Stimulated activated CD8-positive, alpha-beta memory T cell treated with anti-CD3 and anti-CD28 coated beads, Interleukin-7, amount 100 ng/mL, for 48 hours (primary cell): ENCODE measurements at places on chromosomes 2 and 18.

GRCh38 chr2:60486067-60486466 is 67.4 kb downstream of the BCL11A start:
- DNase-seq: no peak

- no peak for DNase-seq
These were observed 172.2 kb upstream of the MYCN start for GRCh38 chr2:15768142-15768541.

DNA sequence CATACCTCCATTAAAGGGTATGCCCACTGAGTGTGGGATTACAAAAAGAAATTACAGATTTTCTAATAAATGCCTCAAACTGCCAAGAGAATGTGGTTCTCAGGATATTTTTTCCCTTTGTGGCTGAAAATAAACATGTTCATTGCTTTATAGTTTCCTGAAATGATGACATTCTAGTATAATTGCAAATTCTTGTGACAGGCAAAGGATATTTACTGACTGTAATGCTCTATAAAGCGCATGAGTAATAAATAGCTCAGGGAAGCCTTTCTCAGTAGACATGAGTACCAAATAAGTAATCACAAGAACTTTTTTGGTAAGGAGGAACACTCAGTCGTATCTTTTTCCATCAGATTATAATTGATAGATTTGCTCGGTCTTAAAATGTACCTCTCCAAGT is 72.3 kb downstream of the FTCDNL1 start:
- no peak for DNase-seq

GRCh38 chr18:3493501-3494244 is 43.7 kb downstream of the TGIF1 start:
- no peak for DNase-seq

- DNase-seq: no peak
These were observed 135.0 kb upstream of the DOK6 start for GRCh38 chr18:69265656-69266055.

DNA sequence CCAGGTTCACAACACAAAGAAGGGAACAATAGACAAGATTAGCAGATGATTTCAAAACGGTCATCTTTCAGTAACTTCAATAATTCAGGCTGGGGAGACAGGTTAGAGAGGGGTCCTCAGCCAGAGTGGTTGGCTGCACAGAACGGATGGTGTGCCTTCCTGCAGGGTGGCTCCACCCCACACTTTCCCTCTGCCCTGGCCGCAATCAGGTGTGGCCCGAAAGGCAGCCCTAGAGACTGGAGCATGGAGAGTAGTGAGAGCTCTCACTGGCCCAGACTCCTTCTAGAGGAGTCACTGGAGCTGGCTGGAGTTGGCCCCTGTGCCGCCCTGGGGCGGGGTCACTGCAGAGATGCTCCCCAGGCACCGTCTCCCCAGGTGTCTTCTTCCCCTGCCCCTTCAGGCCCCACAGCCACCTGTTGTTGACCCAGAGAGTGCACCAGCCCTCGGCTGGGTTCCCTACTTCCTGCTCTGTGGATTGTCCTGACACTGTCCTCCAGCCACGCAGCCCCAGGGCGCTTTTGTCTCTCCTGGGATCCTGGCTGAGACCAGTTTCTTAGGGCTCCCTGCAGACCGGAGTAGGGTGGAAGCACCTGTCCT is 126.8 kb downstream of the PXDN start:
- no peak for DNase-seq

DNA sequence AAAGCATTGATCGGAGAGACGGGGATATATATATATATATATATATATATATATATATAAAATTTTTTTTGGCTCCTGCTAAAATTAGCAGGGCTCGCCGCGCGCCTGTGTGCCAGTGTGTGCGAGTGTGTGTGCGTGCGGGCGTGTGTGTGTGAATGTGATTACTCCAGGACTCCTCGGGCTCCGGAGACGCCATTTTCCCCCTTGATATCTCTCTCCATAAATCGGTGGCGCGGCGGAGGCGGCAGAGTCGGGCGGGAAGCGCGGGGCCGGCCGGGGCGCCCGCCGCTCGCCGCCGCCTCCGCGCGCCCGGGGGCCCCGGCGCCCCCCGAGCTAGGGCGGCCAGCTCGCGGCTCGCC is 795 bp upstream of the SETBP1 start:
- no peak for DNase-seq

DNA sequence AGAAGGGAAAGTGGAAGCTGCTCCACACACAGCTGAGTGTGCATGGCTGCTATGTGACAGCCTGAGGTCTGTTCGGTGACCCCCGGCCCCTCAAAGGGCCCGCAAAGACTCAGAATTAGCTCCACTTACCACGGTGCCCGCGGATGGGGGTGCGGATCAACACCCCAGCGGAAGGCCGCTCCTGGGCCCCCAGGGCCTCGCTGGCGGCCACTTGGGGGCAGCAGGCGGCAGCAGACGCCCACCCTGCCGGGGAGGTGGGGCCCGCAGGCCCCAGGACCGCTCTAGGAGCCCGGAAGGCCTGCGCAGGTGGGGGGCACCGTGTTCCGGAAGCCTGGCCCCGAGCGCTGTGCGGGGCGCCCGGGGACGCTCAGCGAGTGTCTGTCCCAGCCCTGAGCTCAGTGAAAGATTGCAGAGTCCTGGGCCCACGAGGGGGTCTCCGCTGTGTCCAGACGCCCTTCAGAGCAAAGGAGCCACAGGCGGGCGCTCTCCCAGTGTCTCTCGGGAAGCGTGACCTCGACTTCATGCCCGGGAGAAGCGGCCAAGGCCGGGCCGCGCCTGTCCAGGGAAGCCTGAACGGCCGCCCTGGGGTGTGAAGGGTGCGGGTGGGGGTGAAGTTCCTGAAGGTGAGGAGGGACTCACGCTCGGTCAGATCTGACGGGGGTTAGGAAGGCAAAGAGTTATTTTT is 118.7 kb downstream of the VAPA start:
- DNase-seq: peak; percentile 2

- DNase-seq: no peak
These were observed 67.2 kb downstream of the GREB1L start for GRCh38 chr18:21309248-21309647.

GRCh38 chr2:241563981-241564595 is 5.5 kb downstream of the BOK start:
- no peak for DNase-seq

GRCh38 chr2:172101821-172102390 is 794 bp downstream of the DLX2 start:
- no peak for DNase-seq

GRCh38 chr2:56741601-56742102 is 557.9 kb downstream of the CCDC85A start:
- DNase-seq: no peak

DNA sequence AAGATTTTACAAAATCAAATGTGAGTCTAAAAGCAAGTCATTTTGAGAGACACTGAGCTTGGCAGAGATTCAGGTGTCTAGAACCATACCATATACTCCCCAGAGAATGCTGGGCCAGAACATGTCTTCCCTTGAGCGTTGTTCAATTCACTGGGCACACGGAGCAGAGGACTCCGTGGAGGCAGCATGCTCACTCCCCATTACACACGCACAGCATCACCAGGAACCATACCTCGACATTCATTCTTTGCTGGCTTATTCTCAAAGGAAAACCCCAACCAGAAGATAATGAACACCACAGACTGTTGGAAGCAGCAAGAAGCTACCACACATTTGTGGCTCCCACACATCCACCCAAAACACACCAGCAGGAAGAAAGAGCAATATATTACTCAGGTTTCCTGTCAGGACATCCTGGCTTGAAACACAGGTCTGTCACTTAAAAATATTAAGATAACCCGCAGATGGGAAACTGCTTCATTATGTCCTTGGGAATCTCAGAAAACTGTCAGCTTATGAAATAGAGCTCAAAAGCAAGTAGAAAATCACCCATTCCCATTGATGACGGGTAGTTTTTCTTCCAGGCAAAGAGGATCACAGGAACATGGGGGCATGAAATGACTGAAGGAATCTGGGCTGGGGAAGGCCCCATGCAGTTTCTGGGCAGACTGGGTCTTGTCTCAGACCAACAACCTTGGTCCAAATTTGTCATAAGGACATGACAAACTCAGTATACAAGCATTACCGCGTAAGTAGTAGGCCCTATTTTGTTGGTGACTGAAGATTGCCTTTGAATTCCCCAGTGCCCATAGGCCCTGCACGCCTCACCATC is 46.4 kb downstream of the PCBP1 start:
- no peak for DNase-seq

- DNase-seq: no peak
These were observed 34.9 kb downstream of the CAVIN2 start for GRCh38 chr2:191811807-191812602.

GRCh38 chr2:110979471-110980338 is 141.0 kb upstream of the BCL2L11 start:
- no peak for DNase-seq

DNA sequence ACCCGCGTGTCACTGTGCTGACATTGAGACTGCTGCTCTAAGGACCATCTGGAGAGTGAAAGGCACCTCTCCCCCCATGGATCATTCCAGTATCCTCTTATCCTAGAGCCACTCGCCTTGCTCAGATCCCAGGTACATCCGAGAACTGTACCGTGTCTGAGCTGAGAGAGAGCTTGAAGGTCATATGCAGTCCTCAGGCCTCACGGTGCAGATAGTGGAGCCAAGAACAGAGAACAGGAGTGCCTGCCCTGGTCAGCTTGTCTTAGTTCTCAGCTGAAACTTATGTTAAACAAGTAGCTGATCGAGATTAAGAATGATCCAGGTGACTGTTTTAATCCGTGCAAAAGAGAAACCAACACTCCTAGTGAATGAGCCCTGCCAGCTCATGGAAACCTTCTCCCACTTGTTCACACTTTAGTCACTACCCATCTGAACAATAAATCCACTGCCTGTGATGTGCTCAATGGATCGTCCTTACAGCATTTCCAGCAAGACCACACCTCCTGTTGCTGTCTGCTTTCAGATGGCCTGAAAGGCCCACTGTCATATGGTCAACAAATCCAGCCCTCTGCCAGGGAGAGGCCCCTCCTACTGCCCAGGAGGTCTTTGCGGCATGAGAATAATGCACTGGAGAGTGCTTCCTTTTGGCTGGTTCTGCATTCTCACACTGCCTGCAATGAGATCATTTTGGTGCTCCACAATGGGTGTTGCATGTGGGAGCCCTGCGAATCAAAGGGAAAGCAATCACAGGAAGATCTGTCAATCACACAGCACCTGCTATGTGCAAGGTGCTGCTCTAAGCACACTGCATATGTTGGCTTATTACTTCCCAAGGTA is 43.7 kb upstream of the APCDD1 start:
- DNase-seq: no peak

- no peak for DNase-seq
These were observed 1048.8 kb downstream of the DPP10 start for GRCh38 chr2:115491186-115491793.

DNA sequence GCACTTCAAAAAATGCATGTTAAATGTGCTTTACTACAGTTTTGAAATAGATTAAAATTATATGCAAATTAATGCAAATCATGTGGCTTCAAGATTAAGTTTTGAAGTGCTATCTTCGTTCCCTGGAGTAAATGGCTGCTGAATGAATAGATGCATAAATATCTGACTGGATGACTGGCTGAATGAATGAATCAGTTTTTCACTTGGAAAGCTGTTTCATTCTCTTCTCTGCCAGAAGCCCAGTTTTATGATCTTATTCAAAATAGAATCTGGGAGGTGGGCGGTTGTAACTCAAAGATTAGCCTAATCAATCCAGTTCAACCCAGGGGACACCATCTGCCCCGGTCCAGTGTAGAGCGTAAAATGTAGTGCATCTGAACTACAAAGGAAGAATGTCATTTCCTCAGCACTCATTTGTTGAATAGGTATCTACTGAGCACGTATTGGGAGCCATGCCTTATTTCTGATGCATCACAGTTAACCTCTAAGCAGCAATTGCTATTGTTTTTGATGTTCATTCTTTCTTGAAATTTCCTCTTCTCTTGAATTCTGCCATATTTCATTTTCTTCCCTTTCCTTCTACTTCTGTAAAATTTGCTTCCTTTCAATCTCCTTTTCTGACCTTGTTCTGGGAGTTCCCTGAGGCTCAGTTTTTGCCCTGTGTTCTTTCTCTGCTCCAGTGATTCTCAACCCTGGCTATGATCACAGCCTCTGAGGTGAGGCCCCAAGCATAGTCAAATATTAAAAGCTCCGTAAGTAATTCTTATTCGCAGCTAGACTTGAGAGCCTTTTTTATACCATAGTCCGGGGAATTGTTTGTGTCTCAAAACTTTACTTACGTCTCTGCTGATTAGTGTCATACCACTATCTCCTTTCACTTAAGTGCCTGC is 282.7 kb downstream of the PARD3B start:
- no peak for DNase-seq

DNA sequence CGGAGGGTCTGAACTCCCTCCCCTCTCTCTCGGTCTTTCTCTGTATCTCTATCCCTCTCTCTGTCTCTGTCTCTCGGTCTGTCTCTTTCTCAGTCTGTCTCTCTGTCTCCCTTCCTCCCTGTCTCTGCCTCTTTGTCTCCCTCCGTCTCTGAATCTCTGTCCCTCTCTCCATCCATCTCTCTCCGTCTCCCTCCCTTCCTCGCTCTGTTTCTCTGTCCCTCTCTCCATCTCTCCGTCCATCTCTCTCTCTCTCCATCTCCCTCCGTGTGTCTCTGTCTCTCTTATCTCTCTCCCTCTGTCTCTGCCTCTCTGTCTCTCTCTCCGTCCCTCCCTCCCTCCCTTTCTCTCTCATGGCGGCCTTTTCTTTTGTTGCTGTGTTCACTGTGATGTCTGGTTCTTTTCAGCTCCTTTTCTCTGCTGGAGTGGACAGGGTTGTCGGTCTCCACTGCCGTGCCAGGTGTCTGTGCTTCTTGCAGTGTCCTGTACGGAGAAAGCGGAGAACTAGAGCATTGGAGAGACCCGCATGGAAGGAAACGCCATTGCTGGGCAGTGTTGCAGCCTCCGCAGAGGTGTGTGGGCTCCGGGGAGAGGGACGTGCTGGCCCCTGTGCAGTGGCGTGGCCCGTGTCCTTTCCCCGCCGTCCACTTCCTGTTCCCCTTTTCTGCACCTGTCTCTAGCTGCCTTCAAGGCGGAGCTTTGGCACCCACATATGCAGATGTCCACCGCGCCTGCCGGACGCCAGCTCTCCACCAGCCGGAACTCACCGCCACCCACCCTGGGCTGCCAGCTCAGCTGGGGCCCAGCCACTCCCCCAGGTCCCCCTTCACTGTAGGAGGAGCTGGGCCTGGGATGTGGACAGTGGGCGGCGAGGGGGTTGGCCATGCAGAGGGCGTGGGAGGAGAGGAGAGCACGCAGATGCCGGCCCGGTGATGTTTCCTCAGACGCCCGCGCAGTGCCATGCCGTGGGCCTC is 113.1 kb downstream of the NFATC1 start:
- no peak for DNase-seq
